ENCODE measurements at places on chromosomes 4 and X.

DNA sequence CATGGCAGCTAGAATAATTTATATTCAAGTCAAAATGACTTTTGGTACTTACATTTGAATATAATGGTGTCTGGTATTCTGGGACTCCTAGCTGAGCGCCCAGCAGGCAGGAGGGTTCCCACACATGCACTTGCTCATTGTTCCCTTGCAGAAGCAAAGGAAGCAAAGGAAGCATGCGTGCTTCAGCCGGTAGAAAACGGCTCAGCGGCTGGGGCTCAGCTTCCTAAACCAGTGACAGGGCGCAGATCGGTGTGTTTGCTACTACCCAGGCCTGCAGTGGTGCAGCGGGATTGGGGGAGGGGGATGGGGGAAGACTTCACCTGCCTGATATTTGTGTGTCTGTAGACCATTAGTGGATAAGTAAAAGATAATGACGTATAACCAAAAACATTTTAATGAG lies 978.3 kb upstream of the TENM3 start:
- DNase-seq: no peak

DNA sequence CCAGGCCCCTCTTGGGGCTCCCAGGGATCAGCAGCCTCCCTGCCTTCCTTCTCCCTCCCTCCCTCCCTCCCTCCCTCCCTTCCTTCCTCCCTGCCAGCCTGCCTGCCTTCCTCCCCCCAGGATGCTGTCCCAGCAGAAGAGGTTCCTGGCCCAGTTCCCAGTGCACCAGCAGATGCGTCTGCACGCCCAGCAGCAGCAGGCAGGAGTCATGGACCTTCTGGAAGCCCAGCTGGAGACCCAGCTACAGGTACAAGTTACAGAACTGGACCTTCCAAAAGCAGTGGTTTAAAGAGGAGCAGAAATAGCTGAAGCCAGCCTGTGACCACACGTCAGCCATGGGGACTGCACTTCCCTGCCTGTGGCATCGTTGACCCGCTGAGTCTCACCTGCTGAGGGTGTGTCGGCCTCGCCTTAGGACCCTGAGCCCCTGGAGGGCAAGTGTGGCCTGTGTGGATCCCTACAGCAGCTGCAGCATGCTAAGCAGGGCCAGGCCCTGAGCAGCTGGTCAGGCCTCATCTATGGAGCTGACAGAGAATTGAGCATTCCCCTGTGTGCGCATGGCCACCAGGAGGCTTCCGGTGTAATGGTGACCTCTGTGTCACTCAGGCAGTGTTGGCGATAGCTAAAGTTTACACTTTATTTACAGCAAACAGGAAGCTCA lies 84.7 kb downstream of the CRMP1 start:
- no peak for DNase-seq

DNA sequence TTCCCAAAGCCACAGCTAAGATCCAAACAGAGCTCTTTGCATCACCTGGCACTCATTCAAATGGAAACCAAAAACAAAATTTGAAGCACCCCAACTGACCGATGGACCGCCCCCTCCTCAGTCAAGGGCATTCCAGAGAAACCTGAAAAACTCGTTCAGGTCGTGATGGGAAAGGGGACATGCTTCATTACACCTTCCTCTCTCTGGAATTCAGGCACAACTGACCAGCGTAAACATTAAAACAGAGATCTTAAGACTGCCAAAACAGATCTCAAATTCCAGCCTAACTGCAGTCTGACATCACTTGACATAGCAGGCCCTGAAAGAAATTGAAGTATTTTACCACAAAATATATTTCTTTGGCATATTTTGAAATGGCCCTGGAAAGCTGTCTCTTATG lies 28.5 kb downstream of the PTTG2 start:
- no peak for DNase-seq

GRCh38 chr4:23384741-23385140 lies 505.1 kb downstream of the PPARGC1A start:
- DNase-seq: peak; percentile 4

DNA sequence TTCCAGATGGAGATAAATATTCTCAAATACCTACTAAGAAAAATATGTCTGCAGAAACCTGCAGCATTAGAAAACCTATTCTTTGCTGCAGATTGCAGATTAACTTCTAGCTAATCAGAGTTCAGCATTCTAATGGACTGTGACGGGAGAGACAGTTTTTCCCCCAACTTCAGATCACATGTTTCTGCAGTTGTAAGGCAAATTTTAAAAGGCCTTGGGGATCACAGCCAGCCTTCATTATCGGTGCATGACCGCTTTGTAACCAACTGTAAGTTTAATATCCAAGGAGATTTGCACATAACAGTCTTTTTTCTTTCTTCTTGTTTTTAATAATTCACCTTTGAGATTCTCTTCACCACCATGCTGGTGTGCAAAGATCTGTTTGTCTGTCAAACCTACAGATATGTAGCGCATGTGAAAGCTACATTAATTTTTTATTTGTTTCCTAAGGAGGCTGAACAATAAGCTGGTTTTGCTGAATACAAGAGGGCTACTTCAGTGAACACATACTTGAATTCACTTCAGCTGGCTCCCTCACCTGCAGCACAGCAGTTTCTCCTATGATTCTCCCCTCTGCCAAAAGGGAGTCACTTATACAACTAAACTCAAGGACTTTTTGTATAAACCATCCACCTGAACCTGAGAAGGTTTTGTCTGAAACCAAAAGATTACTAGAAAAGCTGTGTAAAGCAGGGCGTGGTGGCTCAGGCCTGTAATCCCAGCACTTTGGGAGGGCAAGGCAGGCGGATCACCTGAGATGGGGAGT lies 488.5 kb downstream of the RPA4 start:
- no peak for DNase-seq

DNA sequence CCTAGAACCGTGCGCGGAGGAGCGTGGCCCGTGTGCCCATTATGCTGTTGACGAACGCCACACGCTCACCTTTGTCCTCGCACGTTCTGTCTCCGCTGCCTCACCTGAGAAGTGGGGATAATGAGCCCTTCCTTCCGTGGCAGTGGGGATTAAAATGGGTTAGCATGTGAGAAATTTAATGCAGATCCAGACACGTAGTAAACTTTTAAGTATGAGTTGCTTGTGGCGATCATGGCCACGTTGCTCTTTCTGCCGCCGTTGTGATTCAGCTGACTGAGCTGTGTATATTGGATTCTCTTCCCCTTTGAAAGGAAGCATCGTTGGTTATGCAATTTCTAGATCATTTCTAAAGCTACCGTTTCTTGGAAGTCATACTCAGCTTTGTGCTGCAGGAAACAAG lies 16.5 kb downstream of the TBC1D14 start:
- DNase-seq: no peak

DNA sequence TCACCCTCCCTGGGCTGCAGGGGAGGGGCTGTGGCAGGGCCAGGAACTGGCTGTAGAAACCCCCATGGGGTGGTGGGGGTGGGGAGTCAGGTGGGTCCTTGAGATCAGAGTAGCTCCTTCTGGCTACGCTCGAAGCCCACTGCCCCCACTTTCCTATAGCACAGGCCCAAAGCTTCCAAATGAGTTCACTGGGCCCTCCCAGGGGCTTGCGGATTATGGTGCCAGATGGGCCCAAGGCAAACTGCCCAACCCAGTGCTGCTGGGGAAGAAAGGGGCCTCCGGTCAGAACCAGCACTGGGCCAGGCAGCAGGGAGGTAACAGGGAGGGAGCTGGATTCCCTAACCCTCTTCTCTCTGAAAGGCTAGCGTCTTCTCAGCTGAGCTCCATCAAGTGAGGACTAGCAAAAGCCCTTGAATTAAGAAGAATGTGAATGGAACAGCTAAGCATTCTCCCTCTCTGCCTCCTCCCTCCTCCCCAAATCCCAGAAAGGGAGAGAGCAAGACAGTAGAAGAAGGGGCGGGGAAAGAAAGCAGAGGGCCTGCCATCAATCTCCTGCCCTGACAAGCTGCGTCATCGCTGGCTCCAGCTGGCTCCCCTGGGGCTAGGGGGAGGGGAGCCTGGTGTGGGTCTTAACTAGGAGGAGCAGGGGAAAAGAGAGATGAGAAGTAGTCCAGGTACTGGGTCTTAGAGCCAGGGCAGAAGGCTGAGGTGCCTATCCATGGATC lies 34.7 kb downstream of the FRMPD3 start:
- DNase-seq: peak; percentile 8

- DNase-seq: no peak
Observed at GRCh38 chrX:90026730-90027129, 105.0 kb downstream of the TGIF2LX start.

DNA sequence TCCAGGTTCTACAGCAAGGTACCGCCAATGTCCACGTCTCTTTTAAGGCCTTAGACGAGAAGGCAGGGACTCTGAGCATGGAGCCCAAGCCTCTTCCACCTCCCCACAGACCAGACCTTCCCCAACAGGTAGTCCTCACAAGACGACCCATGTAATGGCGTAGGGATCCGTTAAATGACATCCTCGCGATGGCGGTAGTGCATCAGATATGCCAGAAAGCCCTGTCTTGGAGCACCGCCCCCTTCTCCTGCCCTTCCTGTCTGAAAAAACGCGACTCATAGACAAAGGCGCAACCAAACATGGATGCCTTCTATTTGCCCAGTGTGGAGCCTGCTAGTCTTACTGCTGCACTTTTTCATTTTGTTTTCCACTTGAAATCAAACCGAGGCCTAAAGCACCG lies 185.4 kb downstream of the OR13H1 start:
- no peak for DNase-seq

DNA sequence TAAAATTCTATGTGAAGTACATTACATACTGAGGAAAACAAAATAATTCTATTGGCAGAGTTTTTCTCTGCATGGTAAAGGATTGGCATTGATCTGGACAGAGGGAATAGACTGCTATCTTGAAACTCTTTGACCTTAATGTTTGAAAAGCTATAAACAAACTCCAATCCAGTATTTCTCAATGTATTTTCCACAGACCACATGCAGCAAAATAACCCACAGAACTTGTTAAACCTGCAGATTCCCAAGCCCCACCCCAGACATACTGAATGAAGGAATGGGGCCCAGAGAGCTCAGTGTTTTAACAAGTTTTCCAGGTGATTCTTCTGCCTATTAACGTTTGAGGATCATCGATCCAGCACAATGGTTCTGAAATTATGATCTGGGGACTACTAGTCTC lies 15.7 kb downstream of the RNF128 start:
- DNase-seq: no peak

- no peak for DNase-seq
Observed at GRCh38 chr4:76546327-76546726, 111.3 kb downstream of the SHROOM3 start.

DNA sequence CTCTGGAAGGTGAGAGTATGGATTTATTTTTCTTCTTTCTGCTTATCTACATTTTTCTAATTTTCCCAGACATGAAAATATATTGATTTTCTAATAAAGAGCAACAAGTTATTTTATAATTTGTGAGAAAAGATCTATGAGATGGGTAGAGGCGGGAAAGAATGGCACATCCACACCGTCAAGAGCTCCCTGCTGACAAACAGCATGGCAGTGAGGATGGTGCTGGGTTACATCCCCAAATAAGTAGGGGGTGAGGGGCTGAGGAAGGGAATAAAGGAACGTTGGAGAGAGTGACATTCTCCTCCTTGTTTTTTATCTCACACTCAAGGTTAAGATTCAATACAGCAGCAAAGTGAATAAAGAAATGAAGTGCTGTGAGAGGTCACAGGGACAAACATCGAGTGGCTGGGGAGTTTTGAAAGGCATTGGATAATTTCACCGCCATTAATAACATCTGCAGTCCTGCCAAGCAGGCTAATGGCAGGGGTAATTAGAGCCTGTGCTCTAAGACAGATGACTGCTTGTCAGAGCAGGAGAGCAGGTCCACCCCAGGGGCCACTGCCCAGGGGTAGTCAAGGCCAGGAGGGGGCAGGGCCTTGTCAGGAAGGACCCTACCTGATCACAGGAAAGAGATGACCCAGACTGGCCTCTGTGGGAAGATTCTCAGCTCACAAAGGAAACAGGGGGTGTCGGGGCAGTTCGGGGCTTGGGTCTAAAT lies 323.8 kb downstream of the FBXW7 start:
- no peak for DNase-seq

DNA sequence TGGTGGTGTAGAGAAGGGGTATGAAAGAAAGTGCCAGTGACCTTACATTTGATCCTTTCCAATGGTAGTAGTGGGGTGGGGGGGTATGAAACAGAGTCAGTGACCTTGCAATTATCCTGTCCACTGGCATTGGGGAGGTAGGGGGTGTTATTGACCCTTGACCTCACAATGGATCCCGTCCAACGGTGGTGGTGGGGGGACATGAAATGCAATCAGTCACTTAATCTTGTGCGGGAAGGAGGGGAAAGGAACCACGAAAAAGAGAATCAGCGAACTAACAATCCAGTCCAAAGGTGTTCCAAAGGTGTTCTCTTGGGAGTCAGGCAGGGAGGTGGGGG lies 619 bp upstream of the PDK3 start:
- DNase-seq: no peak

GRCh38 chr4:41454423-41454822 lies 83.5 kb upstream of the LIMCH1 start:
- peak; percentile 10 for DNase-seq

GRCh38 chr4:158722291-158722916 lies 792 bp downstream of the PPID start:
- peak; percentile 31 for DNase-seq

- no peak for DNase-seq
Observed at GRCh38 chrX:21747558-21747957, 10.4 kb downstream of the SMPX start.

GRCh38 chr4:120731561-120731960 lies 191.0 kb downstream of the PRDM5 start:
- no peak for DNase-seq

Data from RWPE1 (cell line).